ENCODE measurements at places on chromosomes 4 and X. TPM values are rescaled to one million over a fixed set of nuclear protein-coding genes. Genes with fewer than 3 reads are reported as not detected.

GYPA gene
- total RNA-seq = not detected

GRCh38 chrX:115689931-115690330 lies 129.0 kb downstream of the PLS3 start:
- no peak for ATAC-seq

- no peak for ATAC-seq
Observed at GRCh38 chr4:4200624-4201023, 26.1 kb downstream of the OTOP1 start.

GRCh38 chr4:185405296-185405999 lies 8.8 kb downstream of the ANKRD37 start:
- peak; percentile 39 for ATAC-seq

DNA sequence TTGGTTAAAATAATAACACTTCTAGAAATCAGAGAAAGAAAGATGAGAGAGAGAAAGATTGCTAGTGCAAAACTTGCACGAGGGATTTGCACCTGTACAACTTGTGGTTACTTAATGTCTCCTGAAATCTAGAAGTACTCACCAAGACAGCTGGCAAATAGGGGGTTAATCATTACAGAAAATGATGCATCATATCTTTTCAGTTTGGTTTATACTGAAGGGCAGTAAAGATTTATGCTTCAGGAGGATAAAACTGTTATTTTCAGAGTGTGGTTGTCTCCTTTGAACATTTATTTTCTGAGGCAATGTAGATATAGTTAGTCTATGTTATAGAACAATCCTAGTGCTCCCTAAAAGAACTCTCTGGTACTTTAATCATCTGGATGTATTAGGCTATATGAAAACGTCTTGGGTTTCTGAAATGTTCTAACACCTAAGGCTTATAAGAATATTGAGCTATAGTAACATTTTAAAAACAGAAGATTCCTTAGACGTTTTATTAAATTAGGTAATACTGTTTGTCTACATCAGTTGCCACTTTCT lies 13.3 kb downstream of the ATOH1 start:
- ATAC-seq = no peak

- ATAC-seq = no peak
Observed at GRCh38 chr4:87911252-87911774, 64.2 kb upstream of the SPP1 start.

MAGEA12 gene
- total RNA-seq = not detected

WDR1 gene
- total RNA-seq = 253 TPM
